ENCODE measurements at places on chromosomes 12 and 14.

DNA sequence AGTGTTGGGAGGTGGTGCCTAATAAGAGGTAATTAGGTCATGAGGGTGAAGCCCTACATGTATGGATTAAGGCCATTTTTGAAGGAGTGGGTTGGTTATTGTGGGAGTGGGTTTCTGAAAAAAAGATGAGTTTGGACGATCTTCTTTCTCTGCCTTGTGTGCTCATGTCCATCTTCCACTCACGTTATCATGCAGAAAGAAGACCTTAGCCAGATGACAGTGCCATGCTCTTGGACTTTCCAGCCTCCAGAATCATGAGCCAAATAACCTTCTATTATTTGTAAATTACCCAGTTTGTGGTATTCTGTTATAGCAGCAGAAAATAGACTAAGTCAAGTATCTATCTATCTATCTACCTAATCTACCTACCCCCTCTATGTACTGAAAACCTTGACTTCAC is 71.9 kb downstream of the SDR9C7 start:
- DNase-seq, result no peak

- no peak for DNase-seq
These were observed 31.2 kb downstream of the ARL6IP4 start for GRCh38 chr12:123011701-123012100.

DNA sequence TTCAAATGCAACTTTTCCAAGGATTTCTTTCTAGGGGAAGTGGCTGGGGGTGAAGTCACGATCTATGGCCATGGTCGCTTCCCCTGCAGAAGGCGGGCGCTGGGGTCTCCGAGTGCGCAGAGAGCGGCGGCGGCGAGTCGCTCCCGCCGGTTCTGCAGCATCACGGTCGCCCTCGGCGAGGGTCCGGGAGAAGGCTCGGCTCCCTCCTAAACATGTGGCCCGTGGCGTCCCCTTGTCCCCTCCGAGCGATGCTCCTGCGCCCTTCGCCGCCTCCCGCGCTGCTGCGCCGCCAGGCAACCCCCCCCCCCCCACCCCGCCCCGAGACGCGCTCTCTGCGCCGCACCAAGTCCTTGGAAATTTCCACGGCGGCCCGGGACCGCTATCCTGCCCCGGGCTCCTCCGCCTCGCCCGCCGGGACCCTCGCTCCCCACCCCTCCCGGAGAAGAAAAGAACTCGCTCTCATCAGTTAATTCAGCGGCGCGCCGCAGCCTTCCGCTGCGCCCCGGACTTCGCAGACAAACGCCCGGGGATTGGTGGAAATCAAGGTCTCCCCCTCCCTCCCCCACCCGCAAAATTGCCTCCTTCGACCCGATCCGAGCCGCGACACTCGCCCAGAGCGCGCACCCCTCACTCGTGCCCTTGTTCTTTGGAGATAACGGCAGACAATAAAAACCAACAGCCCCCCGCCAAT is at the start of gene ST8SIA1:
Gene ST8SIA1 (minus strand): TSS at position 298 of the 691 bp plus-strand sequence. CDS start 475 bp downstream, outside the sequence.
- peak; percentile 53 for DNase-seq

- no peak for DNase-seq
These were observed 12.2 kb upstream of the RHOJ start for GRCh38 chr14:63192085-63192484.

DNA sequence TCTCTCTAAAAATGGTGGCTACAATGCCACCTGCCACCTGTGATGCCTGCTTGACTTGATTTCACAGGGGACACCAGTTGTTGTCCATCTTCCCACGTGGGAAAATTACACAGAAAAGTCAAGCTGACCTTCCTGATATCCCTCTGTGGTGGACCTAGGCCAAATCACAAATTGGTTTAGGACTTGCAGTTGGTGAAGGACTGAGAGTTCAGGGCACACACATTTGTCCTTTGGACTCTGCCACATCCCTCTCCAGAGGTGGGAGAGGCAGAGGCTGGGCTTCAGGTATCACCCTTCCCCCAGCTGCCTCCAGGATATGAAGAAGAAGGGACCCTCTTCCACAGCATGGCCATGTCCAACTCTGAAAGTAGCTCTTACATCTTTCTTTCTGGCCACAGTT is 55.6 kb upstream of the NOS1 start:
- no peak for DNase-seq

DNA sequence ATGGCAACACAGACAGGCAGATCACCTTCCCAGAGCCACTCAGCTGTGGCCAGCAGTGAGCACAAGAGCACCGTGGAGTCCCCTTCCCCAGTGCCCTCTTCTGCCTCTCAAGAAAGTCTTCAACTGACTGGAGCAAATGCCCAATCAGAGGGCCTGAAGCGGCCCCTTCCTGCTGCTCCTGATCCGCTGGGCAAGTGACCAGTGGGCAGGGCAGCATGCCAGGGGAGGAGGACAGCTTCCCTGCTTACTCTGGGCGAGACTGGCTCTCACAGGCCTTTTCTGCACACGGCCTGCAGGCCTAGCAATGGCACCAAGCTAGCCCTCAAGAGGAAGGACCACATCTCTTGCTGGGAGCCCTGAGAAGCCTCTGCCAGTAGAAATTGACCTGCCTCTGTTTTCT is 890 bp downstream of the KRT71 start:
- no peak for DNase-seq

- no peak for DNase-seq
These were observed 41.3 kb downstream of the CCDC60 start for GRCh38 chr12:119375883-119376190.

- DNase-seq, result peak; percentile 41
These were observed 1.2 kb downstream of the KHNYN start for GRCh38 chr14:24430682-24431568.

DNA sequence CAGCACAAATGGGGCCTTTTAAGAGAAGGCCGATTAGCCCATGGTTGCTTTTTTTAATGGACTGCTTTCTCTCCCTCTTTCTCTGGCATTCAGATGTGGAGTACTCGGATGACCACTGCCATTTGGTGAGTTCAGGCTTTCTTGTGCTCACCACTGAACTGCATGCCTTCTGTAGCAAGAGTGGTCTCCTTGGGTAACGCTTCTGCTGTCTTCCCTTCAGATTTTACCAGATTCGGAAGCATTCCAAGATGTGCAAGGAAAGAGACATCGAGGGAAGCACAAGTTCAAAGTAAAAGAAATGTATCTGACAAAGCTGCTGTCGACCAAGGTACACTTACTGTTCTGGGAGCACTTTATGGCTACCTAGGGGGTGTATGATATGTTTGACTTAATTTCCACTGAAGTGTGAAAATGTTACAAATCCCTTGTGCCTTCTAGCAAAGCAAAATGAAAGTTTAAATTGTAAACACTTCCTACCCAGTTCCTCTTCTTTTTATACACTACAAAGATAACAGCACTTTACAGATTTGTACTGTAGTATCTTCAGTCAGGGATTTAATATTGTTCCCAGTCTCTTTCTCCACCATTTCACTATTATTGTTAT is 148.8 kb downstream of the PLXNC1 start:
- DNase-seq, result no peak

GRCh38 chr12:8829621-8830020 is 7.2 kb downstream of the A2ML1 start:
- no peak for DNase-seq

DNA sequence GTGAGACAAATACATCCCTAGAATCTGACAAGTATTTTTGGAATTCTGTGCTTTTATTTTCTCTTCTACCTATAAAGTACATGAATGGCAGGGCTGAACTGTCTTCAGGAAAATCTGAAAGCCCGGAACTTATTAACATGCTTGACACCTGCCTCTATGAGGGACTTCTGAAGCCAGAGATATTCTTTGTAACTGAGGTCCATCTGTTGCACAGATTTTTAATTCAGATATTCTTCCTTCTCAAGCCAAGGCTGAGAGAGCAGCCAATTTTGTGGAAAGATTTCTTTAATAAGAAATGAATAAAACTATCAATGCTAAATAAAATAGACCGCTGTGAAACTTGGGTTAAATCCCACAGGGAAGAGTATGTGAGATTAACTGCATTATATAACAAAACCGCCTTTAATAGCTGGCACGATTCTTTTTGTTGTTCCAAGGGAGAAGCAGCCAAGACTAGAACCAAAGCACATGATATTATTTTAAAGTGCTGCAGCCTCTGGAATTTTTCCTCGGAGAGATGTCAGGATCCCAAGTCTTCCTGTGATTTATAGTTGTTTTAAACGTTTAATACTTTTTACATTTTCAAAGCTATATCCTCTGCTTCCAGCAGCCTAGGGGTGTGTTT is 148.9 kb downstream of the CRADD start:
- DNase-seq, result no peak

- DNase-seq, result no peak
These were observed 120.2 kb downstream of the DAAM1 start for GRCh38 chr14:59308673-59309072.

DNA sequence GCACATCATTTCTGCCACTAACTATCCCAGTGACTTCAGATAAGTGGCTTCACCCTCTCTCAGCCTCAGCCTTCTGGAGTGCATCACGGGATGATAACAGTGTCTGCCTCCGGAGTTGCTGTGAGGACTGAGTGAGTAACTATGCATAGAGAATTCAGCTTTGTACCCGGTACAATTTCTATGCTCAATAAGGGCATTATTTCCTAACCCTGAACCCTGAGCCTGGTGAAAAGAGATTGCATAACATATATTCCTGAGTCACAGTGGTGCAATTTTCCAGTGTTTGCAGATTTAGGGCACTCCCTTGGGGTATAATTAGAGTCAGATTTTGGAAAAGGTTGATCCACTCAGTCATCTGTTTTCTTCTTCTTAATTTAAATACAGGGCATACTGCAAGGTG is 181.1 kb downstream of the PTPN11 start:
- DNase-seq, result no peak

- no peak for DNase-seq
These were observed 3.2 kb downstream of the SUSD6 start for GRCh38 chr14:69614592-69614991.

DNA sequence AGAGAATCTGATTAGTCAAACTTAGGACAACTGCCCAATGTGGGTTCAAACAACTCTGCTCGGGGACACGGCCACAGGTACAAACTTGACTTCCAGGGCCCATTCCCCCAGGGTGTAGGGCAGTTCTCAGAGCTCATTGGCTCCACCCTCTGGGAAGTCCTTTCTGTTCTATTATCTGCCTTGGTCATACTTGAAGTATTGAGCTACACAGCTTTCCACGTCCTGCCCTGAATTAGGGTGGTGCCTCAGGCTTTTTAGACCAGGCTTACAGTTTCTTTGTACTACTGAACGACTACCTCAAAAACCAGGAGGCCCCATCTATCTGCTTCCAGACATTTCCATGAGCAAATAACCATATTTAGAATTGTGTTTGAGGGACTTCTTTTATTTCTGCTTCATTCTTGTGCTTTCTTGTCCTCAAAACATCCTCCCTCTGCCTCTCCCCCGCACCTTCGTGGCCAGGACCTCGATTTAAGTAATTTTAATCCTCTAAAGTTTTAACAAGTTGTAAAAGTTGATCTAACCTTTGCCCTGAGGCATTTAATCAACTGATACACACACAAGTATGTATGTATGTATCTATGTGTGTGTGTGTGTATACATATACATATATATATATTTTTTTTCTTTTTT is 281.7 kb upstream of the AMIGO2 start:
- no peak for DNase-seq

DNA sequence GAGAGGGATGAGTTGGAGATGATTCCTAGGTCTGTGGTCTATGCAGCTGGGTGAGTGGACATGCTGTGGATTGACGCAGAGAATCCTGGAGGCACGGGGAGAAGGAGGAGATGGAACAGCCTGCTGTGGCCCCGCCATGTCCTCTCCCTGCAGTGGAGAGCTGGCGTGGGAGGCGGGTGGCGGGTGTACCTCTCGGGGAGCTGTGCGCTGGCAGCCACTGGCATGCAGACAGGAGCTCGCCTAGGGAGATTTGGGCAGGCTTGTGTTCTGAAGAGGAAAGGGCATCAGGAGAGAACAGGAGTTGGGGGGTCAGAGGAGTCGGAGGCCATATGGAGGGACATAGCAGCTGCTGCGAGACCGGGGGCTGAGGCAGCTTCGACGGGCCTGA is 56.1 kb downstream of the TECPR2 start:
- DNase-seq, result no peak

DNA sequence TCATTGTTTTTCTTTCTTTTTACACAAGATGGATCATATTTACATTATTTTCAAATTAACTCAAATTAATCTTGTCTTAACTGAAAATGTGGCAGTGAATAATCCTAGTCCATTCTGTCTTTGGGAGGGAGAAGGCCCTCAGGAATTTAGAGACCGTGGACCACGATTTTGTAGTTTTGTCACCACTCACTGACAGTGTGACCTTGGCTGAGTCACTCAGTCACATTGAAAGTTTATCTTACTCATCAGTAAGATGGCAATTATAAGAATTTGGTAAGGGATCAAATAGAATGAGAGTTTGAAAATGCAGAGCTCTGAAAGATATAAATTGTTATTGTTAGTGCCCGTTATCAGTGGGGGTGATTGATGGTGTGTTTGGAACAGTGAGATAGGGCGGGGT is 16.4 kb downstream of the FOXJ2 start:
- no peak for DNase-seq

DNA sequence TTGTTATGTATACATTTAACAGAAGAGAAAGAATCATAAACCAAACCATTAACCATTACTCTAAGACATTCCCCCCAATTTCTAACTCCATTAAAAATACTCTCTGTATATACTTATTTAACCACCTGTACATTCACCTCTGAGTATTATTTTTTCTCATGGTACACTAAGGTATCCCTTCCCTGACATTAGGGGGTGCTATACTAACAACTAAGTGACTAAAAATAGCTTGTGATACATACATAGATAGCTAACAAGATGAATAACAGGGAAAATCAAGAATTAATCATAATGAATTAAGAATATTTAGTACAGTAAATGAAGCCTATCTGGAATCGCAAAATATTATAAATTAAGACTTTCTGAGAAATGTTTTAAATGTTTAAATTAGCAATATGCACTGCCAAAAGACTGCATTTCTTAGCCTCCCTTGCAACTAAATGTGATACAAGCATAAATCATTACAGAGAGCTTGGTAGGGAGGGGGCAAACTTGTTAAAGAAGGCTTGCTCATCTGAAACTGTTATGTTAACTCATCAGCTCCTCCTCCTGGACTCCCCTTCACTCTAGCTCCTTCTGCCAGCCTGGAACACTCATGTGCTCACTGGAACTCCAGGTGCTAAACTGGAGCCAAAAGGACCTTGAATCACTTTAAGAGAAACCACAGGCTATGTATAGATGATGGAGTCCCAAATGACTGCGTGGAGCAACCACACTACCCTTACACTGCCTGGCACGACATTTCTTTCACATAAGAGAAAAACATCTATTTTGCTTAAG is 14.9 kb downstream of the C2CD5 start:
- DNase-seq, result no peak

- DNase-seq, result no peak
These were observed 338.6 kb downstream of the SYT1 start for GRCh38 chr12:79203058-79203647.

DNA sequence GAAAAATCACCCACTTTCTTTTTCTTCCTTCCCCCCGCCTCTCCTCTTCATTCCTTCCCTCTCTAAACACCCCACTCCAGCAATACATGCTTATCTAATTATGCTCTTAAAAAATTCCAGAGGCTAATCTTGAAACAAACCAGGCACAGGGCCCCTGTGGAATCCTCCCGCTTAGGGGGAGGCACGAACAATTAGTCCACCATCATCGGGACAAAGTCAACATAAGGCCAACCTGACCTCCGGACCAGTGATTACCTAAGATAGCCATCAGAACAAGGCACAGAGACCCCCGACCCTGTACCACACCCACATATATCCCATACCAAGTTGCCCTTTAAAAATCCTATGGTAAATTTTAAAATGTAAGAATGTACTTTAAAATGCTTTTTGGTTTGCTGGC is 47.1 kb downstream of the KIF21A start:
- DNase-seq, result no peak

GRCh38 chr12:27906658-27907473 is 65.7 kb downstream of the PTHLH start:
- no peak for DNase-seq

GRCh38 chr12:104538891-104539462 is 82.2 kb downstream of the CHST11 start:
- no peak for DNase-seq

- DNase-seq, result no peak
These were observed 12.4 kb upstream of the SIX1 start for GRCh38 chr14:60661721-60662120.

Data from WTC11 (cell line).